ENCODE measurements at places on chromosomes 13 and 19.

GRCh38 chr13:110501188-110501587 lies 60.3 kb downstream of the RAB20 start:
- DNase-seq: no peak

DNA sequence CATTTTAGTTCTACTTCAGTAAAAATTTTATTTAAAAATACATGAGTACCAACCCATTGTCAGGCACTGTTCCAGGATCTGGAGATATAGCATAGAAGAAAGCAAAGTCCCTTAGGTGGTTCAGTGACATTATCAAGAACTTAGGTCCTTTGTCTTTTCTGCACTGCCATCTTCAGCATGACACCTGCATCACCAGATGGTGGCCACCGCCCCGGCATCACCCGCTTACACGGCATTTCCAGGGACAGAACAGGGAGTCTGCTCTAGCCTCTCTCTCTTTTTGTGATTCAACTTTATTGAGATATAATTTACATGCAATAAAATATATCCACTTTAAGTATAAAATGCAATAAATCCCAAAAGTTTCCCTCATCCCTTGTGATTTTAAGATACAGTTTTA lies 23.5 kb downstream of the DYRK1B start:
- DNase-seq: no peak

DNA sequence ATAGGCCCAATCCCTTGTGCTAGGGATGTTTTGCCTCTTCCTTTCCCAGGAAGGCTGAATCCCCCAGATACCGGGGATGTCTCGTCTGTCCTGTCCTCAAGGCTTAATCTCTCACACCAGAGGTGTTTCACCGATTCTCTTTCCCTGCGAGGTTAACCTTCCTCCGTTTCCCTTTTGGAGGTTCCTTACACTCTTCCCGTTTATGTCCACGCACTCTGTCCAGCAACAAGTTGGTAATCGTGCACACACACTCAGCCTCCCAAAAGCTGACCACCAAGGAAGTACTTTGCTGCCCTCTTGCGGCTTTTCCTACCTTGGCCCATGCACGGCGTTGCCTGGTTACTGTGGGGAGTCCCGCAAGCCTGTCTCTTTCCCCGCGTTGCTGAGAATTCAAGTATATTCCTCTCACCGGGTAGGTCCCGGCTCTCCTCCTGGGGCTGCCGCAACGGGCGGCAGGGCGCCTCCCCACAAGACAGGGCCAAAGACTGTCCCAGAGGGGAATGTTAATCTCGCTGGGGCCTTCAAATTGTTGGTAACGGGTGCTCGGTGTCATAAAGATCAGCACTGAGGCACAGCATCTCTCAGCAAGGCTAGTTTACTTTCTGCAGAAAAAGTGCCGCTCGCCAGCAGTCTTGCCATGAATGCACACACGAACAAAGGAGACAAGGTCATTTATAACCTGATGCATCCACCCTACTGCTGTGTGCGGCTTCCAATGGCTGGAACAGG lies 36.7 kb upstream of the CD177 start:
- DNase-seq: no peak

- no peak for DNase-seq
Measured at GRCh38 chr19:43318203-43318602, 35.3 kb upstream of the CD177 start.

GRCh38 chr19:4619668-4620294 lies 19.5 kb upstream of the TNFAIP8L1 start:
- DNase-seq: no peak

GRCh38 chr13:95174517-95174916 lies 126.7 kb downstream of the ABCC4 start:
- DNase-seq: no peak

- DNase-seq: no peak
Measured at GRCh38 chr19:6196361-6196760, 60.9 kb downstream of the ACSBG2 start.

- no peak for DNase-seq
Measured at GRCh38 chr19:49333811-49334288, 1.4 kb upstream of the CD37 start.

DNA sequence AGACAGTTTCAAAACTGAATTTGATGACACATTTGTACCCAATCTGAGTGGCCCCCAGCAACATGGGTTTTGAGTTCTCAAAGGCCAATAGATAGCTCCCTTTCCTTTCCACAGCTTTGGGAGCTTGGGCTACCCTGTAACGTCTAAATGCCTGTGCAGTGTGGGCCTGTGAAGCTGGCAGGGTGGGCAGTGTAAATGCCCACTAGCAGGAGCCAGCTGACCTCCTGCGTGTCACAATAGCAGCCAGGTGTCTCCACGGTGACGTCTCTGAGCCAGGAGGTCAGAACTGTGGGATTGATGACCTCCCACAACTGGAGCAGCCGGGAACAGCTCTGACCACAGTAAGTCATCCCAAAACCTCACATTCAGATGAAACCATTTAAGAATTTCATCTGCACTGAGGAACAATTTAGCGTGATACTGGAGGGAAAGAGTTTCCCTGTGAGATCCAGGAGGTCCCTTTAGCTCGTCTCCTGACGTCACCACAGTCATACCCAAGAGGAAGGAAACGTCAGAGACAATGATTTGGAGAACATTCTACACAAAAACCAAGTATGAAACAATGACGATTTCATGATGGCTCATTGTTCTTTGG lies at the start of gene IPO5:
Gene IPO5, plus strand, starts transcription at position 300 of the 595 bp plus-strand sequence. CDS start 23,022 bp downstream, outside the sequence.
- DNase-seq: no peak

DNA sequence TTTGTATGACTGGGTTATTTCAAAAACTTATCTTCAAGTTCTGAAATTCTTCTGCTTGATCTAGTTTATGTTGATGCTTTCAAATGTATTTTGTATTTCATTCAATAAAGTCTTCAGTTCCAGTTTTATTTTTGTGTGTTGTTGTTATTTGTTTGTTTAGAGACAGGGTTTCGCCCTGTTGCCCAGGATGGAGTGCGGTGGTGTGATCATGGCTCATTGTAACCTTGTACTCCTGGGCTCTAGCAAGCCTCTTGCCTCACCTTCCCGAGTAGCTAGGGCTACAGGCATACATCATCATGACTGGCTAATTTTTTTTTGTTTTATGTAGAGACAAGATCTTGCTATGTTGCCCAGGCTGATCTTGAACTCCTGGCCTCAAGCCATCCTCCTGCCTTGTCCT lies 40.3 kb upstream of the ARHGEF7 start:
- DNase-seq: no peak

DNA sequence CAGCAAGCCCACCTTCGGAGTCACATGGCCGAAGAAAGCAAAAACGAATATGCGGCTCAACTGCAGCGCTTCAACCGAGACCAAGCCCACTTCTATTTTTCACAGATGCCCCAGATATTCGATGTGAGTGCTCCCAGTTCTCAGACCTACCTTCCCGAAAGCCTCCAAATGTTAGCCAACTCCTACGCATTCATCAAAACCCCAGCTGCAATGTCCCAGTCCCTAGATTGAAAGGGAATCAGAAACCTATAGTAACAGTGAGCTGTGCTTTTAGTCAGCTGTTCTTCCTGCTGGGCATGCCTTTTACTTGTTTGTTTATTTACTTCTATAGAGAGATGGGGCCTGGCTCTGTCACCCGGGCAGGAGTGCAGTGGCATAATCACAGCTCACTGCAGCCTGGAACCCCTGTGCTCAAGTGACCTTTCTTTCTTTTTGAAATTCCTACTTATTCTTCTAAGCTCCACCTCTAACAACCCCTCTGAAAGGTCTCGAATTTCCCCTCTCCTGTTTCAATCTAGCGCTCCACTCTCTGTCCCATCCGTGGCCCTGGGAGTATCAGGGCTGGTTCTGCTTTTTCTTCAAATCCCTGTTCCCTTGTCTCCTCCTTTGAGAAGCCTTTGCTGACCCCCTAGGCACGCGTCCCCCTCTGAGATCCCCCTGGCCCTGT lies 4.4 kb downstream of the TRIP10 start:
- DNase-seq: no peak

GRCh38 chr13:76687467-76687866 lies 198.7 kb downstream of the KCTD12 start:
- DNase-seq: no peak

DNA sequence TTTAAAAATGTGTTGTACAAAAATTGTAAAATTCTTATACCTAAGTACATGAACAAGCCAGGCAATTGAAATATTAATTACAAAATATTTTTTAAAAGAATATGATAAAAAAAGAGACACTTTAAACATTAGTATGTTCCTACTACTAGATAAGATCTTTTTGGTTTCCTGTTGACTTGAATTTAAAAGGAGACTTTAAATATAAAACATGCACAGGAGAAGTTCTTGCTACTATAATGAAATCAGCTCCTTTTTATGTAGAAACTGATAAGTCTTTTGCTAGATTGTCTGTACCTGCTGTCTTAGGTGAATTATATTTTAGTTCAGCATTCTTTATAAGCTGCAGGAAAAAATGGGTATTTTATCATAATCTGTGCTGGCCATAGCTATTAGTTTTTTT lies 140.2 kb downstream of the TNFSF13B start:
- no peak for DNase-seq

DNA sequence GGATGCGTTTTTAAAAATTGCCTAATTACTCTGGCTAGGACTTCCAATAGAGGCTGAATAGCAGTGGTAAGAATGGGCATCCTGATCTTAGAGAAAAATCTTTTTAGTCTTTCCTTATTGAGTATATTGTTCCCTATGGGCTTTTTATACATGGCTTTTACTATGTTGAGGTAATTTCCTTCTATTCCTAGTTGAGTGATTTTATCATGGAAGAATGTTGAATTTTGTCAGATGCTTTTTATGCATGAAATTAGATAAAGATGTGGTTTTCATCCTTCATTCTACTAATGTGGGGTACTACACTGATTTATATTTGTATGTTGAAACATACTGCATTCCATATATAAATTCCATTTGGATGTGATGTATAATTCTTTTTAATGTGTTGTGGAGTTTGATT lies 2673.8 kb downstream of the PCDH9 start:
- no peak for DNase-seq

DNA sequence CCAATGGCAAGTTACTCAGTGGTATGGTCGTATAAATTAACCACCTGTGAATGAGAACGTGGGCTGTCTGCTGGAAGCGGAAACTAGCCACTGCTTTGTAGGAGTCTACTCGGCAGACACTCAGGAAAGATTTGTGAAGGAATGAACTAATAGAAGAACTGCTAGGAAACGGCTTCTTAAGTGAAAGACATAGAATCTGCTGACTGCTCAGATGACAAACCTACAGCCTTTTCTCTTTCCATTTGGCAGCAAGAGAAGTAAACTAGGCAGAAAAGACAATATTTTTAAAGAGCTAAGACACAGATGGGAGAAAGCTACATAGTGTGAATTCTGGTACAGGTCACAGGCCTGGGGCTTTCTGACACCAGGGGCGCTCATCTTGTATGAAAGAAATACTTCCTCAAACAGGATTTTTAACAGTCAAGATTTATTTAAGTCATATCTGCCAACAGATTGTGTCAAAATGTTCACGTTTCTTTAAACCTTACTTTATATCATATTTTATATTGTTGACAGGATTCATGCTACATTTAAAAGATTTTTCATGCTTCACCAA lies 78.4 kb downstream of the MIPEP start:
- no peak for DNase-seq

DNA sequence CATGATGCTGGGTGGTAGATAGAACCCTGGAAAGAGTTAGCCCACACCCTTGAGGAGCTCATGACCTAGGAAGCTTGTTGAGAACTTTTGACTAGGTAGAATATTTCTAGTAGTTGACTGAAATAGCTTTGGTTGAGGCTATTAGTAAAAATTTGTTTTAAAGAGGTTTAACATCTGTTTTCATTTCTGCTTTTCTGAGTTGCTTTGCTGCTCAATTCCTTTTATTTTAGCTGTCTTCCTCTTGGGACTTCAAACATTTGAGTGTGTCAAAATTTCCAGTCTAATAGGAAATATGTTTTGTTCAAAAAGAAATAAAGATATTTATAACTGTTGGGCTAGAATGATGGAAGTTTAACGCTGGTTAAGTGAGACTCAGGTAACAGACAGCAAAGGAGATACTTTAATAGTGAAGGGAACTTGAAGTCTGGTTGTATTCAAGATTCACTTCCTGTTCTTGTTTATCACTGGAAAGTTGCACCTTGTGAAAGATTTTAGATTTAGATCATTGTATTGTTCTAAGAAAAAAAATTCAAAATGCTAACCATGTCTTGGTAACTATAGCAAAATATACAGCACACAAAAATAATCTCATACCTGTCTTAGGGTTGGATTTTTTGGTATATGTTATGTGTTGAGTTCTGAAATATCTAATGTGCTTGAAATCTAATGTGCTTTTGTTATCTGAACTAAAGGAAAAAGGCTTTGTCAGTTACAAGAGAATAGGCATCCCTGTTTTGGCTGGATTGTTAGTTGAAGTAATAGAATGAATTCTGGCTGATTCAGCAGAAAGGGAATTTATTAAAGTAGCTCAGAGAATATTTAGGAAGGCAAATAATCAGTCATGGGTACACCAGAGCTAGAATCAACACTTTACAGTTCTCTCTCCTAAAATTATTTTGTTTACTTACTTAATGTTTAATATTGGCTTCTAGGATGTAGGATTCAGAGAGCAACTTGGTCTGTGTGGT lies 24.4 kb upstream of the GPR18 start:
- DNase-seq: no peak

DNA sequence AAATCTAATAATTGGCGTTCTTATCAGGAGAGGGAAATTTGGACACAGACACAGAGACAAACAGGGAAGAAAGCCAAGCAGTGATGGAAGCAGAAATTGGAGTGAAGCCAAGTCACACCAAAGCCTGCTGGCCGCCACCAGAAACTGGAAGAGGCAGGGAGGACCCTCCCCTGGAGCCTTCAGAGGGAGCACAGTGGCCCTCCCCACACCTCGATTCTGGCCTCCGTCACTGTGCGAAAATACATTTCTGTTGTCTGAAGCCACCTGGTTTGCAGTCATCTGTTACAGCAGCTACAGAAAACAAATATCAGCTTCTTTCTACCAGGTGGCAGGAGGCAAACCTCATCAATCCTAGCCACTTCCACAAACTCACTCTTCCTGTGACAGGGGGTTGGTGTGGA lies 8.3 kb upstream of the TLE6 start:
- no peak for DNase-seq

GRCh38 chr19:13989487-13989886 lies 16.6 kb downstream of the RFX1 start:
- DNase-seq: no peak

- DNase-seq: no peak
Measured at GRCh38 chr19:31125071-31125470, 224.2 kb downstream of the TSHZ3 start.

DNA sequence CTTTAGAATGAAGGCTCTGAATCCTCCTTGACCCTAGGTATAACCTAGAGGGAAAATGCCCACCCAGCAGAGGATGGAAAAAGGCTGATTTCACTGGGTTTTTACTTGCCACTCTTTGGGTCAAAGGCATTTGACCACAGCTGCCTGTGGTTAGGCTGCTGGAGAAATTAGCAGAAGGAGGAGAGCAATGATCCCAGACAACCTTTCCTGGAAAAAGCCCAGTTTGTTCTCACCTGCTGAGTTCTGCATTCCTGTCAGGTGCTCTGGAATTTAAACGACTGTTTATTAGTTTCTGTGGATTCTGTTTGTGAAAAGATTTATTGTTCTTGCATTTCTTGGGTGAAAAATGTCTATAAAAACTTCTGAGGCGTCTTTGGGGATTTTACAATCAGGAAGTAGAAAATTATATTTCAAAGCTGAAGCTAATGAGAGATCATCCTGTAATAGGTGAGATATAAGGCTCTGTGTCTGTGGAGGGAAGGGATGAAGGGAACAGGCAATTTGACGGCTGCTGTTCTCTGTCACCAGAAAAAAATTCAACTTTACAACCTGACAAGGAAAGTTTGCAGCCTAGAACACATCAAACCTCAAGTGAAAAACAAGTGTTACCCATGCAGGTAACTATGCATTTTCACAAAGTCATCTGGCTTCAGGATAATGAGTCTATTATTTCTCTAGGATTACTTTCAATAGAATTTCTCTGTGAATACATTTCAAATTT lies 519.7 kb downstream of the DIAPH3 start:
- no peak for DNase-seq

GRCh38 chr19:31177246-31177645 lies 172.0 kb downstream of the TSHZ3 start:
- no peak for DNase-seq
